IPS DF 19.7 (cell line): ENCODE measurements at places on chromosomes 2 and 18.

GRCh38 chr2:39947294-39948015 lies 168.4 kb upstream of the THUMPD2 start:
- DNase-seq, result no peak

DNA sequence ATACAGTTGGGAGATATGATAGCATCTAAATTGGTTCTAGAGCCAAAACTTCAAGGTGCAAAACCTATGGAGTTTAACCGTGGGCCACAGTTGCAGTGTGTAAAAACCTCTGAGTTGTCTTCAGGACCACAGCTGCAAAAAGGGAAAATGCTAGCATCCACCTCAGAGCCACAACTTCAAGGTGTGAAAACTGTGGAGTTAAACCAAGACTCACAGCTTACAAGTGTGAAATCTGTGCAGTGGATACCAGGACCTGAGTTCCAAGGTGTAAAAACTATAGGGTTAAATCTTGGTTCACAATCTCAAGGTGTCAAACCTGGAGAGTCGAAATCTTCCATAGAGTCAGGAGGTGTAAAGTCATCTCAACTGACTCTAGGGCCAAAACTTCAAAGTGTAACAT lies 10.4 kb upstream of the ZNF512 start:
- no peak for DNase-seq

GRCh38 chr2:8368463-8368862 lies 313.4 kb upstream of the ID2 start:
- DNase-seq, result no peak

DNA sequence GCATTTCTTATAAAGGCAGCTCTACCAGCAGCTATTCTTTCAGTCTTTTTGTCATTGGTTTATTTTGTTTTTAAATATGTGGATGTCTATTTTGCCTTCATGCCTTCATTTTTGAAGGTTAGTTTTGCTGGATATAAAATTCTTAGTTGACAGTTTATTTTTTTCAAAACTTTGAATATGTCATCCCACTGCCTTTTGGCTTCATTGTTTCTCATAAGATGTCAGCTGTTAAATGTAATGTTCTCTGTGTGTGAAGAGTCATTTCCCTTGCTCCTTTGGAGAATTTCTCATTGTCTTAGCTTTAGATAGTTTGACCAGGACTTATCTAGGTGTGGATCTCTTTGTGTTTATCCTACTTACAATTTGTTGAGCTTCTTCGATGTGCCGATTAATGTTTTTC lies 213.5 kb downstream of the KIAA1328 start:
- DNase-seq, result no peak

DNA sequence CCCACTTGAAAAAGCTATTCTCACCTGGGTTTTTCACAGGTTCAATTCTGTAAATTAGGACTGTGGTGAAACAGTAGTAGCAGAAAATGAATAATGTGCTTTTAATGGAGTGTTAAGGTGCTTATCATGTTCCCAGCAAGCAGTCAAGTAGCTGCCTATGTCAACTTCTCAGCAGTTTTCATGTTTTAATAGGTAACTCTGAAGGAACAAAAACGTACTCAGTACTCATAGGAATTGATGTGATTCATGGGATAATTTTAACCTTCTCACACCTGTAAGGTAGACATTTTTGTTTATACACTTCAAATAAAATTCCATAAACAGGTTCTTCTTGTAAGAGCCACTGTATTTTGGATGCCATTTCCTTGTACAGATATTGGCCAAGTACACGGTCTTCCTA lies 801.6 kb downstream of the MBD2 start:
- DNase-seq, result no peak

GRCh38 chr2:23497536-23497935 lies 112.6 kb downstream of the KLHL29 start:
- no peak for DNase-seq
